ENCODE measurements at places on chromosomes 3 and 15.

GRCh38 chr3:32153414-32154204, 47.2 kb downstream of the GPD1L start:
- DNase-seq = no peak

DNA sequence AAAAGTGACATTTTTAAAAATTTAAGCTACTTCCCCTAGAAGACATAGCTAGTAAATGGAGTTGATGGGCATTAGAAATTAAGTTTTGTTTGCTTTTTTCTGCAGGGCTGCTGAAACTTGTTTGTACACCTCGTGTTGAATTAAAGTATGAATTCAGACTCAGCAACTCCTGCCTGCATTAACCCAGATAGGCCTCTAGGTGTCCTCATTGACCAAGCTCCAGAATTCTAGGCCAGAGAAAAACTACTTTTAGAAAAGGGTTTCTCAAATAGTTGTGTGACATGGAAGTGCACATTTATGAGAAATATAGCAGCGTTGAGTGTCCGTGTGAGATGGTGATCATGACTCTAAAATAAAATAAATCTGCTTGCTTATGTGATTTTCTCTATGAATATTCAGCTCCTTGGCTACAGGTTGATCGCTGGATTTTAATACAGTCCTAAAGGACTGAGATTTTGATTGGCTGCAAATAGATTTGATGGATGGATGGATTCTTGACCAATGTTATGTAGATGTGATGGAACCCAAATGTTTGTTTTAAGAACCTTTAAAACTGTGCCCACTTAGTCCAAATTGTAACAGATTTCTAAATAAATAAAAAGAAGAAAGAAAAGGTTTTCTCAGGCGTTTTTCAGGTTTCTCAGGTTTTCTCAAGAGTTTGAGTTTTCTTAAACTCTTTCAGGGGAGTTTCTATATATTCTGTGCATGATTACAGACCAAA, 39.4 kb upstream of the LMOD3 start:
- DNase-seq = peak; percentile 20

DNA sequence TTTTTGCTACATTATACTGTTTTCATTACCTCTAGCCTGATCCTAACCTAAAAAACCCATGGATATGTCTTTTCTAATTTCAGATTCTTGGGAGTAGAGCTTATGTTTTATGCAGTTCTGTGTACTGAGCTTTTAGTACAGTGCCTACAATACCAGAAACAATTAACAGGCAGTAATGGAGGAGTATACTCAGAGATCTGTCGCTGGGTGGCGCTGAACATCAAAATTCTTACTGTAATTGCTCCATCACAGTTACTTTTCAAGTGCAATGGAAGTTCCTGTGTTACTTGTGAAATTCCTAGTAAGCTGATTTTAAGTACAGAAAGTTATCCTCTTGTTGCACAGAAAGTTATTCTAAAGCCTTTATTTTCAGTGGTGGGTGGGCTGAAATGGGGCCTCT, 66.9 kb downstream of the RNF13 start:
- DNase-seq = peak; percentile 62

GRCh38 chr3:100725935-100726513, 16.7 kb downstream of the TFG start:
- no peak for DNase-seq

DNA sequence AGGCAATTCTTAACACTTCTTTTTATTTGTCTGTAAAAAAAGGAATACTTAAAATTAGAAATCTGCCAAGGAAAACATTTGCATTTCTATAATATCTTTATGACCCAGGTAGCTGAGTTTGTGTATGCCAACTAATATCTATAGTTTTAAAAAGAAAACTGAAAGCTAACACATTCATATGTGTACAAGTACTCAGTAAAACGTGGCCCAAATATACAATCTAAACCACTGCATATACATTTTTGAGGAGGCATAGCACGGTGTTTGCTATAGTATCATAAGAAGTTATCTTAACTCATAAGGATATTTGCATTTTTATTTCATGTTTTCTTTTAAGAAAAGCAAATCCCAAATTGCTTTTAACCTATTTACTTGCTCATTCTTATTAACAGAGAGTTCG, 172.7 kb downstream of the ZBTB20 start:
- no peak for DNase-seq

GRCh38 chr3:142274908-142275307, 49.5 kb upstream of the GK5 start:
- DNase-seq = no peak

DNA sequence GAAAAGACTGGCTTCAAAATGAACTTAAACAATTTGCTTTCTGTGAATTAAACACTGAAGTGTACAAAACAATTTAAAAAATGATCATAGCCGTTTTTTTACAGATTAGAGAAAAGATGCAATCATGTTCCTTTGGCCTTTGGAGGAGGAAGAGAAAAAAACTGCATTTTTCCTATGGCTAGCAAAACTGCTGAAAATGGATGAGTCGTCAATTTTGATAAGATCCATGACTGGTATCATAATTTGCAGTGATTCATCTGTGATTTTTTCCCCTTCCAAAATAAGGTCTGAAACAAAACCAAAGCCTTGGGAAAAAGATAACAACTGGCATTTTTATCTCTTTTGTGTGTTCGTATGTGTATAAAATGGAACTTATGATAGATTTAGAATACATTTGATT, 255.6 kb upstream of the SATB1 start:
- no peak for DNase-seq

DNA sequence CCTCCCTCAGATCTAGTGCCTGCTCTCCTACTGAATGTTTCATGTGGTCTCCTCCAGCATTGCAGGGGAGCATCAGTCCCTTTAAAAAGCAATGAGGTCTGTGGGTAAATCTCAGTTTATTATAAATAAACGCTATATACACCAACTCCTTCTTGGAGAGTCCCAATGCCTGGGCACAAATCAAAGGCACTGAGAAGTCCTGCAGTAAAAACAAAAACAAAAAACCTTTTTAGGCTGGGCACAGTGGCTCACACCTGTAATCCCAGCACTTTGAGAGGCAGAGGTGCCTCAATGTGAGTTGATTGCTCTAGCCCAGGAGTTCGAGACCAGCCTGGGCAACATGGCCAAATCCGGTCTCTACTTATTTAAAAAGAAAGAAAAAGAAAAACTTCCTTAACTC, 45.0 kb downstream of the ACAN start:
- DNase-seq = no peak

DNA sequence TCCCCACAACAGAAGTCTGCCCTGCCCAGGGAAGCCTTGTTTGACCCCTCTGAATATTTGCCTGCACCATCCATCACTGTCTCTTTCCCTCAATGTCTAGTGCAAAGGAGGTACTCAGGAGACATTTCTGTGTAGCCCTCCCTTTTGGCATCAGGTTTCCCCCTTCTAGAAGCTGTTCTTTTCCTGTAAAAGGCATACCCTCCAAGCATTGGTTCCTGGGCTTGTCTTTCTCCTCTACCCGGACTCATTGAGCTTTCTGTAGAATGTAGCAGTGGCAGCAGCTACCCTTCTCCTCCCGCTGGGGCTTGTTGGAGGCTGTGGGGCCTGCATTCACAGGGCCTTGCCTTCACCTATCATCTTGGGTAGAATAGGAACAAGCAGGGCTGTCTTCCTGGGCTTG, 63.5 kb downstream of the CTDSPL start:
- DNase-seq = no peak

GRCh38 chr3:155423526-155424322, 130.2 kb upstream of the STRIT1 start:
- DNase-seq = no peak

GRCh38 chr3:139127101-139127500, 82.4 kb upstream of the PRR23C start:
- DNase-seq = peak; percentile 80

DNA sequence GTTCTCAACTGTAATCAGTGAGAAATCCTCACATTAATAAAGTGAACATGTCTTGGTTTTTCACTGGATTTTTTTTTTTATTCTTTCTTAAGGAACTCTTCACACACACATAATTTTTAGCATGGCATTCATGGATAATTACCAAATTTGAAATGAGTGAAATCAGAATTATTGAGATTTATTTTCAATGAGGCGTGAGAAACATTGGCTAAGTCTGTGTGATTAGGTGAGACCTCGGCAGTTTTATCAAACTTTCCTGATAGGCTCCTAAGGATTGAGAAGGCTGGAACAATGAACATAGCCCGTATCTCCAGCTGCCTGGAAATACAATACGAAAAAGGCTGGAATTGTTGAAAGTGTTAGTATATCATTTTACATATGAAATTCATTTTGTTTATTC, 35.5 kb downstream of the MDFIC2 start:
- DNase-seq = no peak

- DNase-seq = peak; percentile 93
Measured at GRCh38 chr3:170346481-170347392, 10.8 kb upstream of the SKIL start.

- DNase-seq = no peak
Measured at GRCh38 chr3:74613521-74614106, 845 bp downstream of the CNTN3 start.

GRCh38 chr15:100103828-100104227, 237.9 kb downstream of the ADAMTS17 start:
- no peak for DNase-seq

- DNase-seq = no peak
Measured at GRCh38 chr15:77615472-77615871, 17.2 kb downstream of the LINGO1 start.

GRCh38 chr3:190526787-190527762, 13.2 kb downstream of the IL1RAP start:
- peak; percentile 55 for DNase-seq

GRCh38 chr3:43362183-43362582, 75.8 kb downstream of the SNRK start:
- no peak for DNase-seq

DNA sequence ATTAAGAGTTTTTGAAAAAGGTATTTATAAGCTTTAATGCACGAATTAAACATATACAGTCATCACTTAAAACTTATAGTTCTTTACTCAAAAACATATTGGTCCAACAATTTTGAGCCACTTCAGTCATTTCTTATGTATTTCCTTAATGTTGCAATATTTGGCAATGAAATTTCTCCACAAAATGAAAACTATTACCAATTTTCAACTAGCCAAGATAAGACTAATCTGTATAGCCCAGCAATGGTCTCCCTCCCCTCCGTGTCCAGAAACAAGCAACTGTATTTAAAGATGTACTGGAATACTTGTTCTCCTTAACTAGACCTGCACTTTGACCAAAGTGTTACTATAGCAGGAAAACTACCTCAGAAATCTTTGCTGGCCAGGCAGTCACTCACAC, 9.2 kb downstream of the ARF4 start:
- DNase-seq = no peak

DNA sequence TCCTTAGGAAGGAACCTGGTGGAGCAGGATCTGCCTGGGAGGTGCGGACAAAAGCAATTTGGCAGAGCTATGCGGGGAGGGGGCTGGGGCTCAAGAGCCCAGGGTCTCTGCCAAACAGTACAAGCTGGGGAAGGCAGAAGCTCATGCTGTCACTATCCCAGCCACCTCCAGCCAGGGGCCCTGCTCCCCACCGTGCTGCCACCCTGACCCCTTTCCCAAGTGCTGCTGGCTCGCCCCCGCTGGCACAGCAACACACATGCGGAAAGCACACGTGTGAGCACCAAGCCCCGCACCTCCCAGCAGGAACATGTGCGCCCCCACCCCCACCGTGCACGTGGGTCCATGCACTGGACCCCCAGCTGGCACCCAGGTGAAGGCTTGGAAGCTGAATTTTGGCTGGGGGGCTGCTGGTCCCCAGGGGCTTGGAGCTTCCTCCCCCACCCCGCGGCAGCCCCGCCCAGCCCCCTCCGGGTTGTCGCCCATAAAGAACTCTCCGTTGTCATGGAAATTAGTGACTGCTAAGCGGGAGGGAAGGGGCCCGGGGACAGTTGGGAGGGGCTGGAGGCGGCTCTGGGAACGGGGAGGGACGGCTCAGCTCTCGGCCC, 742 bp downstream of the CAMKV start:
- no peak for DNase-seq

DNA sequence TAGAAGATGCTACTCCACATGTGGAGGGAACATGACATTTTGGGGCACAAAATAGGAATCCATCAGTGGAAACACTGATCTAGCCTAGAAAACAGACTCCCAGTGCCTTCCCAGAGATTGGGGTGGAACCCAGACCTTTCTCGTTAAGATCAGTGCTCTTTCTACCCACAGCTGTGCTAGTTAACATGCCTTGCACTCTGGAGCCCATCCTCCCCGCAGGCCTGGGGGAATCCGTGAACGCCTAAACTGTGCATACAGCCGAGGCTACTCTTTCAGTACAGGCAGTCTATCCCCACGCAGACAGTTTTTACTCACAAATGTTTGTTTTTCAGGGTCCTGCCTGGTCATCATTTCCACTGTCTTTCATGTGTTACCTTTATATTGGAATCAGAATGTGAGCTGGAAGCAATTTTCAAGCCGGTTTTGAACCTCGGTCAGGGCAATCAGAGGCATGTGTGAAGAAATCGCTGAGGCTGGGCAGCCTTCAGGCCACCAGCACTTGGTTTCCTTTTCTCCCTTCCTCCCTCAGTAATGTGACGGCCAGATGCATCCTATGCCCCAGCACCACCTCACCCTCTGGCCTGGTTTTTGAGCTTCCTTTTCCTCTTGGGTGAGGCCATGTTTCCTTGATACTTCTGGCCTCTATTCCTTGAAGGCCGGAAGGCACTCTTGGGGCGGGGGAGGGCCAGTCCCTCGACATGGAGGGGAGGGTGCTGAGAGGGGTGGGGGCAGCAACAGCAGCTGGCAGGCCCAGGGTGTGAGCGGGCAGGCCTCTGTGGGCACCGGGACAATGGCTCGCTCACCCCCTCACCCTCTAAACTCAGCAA, 123.6 kb upstream of the GALNT15 start:
- DNase-seq = no peak

DNA sequence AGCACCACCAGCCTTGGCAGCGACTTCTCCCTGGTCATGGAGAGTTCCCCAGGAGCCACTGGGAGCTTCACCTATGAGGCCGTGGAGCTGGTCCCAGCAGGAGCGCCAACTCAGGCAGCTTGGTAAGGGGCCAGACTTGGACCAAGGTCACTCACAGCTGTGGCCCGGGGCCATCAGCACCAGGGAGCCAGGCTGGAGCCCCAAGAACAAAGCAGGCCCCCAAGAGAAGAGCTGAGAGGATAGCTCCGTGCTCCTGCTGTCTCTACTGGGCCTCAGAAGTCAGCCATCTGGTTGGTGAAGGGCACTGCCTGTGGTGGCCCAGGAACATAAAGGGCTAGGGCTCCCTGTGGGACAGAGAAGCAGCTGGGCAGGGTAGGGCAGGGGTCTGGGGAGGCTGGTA, 14.7 kb upstream of the CPNE9 start:
- no peak for DNase-seq

DNA sequence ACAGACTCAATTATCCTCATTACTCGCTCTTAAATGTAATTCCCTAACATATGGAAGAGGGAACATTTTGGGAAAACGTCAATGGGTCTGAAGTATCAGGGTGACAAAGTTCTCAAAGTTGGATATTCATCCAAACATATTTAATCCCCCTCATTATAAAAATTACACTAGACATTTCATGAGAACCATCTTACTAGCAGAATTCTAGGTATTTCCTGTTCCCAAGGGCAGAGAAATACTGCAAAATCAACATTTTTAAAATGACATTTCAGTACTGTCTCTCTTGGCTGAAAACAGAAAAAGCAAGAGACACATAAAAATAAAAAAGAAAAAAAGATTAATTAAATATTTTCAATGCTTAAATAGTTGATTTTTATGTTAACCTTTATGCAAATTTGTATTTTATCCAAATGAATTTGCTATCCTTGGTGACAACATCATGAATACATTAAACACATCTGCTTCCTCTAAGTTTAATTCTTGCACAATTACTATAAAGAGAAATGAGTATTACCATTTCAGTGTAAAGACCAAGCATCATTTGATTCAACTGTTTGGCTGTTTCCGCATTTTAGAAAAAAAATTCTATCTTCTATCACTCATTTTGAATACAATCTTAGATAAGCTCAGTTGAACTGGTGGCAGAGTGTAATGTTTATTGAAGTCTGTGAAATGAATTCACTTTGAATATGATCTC, 114.8 kb upstream of the COL8A1 start:
- no peak for DNase-seq

Measured in M059J (cell line).